ENCODE measurements at places on chromosomes 3 and 15. TPM values are rescaled to one million over a fixed set of nuclear protein-coding genes. Genes with fewer than 3 reads are reported as not detected.
A peak's percentile ranks its signal among the peaks of the same experiment; 100 is the strongest.

DNA sequence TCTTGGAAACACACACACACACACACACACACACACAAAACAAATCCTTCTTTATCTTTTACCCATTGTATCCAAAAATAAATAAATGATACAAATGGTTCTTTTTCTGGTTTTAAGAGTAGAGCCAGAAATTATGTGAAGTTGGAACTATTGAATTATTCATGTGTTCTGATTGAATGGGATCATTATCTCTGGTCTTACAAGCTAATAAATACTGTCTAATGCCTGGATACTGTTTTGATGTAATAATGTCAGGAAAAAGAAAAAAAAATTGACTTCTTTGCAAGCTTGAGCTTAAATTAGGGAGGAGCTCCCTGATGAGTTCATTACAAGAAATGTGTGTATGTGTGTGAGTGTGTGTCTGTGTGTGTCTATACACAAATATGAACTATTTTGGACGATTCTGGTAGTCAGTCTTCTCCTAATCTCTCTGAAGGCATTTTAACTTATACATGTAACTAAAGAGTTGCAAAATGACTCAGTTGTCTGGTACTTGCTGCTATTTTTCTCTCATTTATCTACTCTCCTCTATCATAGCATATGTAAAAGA is 507.2 kb upstream of the AGTR1 start:
- no peak overlapping the region for H3K27ac ChIP-seq
- H3K4me1 ChIP-seq = no peaks in the 10 kb centered on the region
- H3K4me3 ChIP-seq = no peak overlapping the region
- no peaks in the 10 kb centered on the region for H3K36me3 ChIP-seq
- DNase-seq = no peak
- H3K27me3 ChIP-seq = no peaks in the 10 kb centered on the region

DNA sequence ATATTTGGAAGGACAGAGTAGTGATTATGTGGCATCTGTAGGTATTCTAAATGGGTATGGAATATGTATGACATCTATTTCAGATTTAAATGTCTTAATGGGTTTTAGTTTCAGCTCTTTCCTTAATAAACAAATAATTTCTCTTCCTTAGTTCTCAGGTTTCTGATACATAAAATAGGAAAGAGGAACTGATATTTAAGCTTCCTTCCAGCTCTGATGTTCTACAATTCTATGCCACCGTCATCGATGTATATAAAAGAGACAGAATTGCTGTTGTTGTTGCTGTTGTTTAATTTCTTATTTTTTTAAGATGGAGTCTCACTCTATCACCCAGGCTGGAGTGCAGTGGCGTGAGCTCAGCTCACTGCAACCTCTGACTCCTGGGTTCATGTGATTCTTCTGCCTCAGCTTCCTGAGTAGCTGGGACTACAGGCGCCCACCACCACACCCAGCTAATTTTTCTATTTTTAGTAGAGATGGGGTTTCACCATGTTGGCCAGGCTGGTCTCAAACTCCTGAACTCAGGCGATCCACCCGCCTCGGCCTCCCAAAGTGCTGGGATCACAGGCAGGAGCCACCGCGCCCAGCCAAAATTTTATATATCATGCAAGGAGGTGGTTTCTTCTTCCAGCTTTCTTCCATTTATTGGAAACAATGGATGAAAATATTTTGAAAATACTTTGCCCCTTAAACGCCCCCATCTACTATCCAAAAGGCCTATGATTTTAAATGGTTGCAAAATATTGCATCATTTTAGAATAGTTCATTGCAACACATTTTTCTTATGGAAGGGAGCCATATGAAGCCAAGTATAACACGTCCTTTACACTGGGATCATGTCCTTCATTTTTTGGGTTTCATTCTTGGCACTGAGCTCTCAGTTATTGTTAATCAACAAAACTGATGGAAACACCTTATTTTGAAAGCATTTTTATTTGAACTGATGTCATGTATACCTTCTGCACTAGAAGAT is 13.9 kb upstream of the C15orf61 start:
- H3K36me3 ChIP-seq = peaks cover 8% of the 10 kb centered on the region
- H3K4me1 ChIP-seq = peaks cover 3% of the 10 kb centered on the region
- no peak overlapping the region for H3K27ac ChIP-seq
- H3K27me3 ChIP-seq = no peaks in the 10 kb centered on the region

DNA sequence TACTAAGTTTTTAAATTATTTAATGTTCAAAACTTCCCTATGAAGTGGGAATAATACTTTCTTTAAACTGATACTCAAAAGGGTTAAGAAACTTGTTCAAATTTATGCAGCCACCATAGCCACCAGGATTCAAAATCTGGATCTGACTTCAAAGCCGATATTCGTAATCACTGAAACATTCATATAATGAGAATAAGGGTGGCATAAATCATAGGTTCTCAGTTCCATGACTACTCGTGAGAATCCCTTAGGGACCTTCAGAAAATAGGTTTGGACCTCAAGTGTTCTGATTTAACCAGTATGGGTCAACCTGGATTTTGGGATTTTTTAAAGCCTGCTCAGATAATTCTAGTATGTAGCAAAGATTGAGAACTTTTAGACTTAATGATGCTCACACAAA is 160.6 kb downstream of the RBMS3 start:
- no peak for DNase-seq
- peaks cover 29% of the 10 kb centered on the region for H3K4me1 ChIP-seq
- H3K4me3 ChIP-seq = no peak overlapping the region

GRCh38 chr15:99707473-99708270 is 25.6 kb downstream of the LYSMD4 start:
- no peaks in the 10 kb centered on the region for H3K27me3 ChIP-seq
- no peak overlapping the region for H3K27ac ChIP-seq
- H3K4me1 ChIP-seq = peaks cover 15% of the 10 kb centered on the region
- H3K4me3 ChIP-seq = no peak overlapping the region

GRCh38 chr3:17724122-17724521 is 18.3 kb downstream of the TBC1D5 start:
- no peaks in the 10 kb centered on the region for H3K27me3 ChIP-seq
- peaks cover 3% of the 10 kb centered on the region for H3K4me1 ChIP-seq
- no peak overlapping the region for H3K27ac ChIP-seq
- DNase-seq = no peak
- H3K36me3 ChIP-seq = peaks cover 39% of the 10 kb centered on the region

DNA sequence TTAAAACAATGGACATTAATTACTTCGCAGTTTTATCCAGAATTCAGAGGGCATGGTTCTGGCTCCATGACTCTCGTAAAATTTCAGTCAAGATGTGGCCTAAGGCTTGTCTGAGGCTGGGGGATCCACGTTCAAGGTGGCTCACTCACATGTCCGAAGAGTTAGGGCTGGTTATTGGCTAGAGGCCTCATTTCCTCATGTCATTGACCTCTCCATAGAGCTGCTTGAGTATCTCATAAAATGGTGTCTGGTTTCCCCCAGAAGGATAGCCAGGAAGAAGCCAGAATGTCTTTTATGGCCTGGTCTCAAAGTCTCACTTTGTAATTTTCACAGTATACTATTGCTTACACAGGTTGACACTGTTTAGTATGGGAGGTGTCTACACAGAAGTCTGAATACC is 67.3 kb upstream of the DCBLD2 start:
- H3K27ac ChIP-seq = no peak overlapping the region
- peaks cover 3% of the 10 kb centered on the region for H3K27me3 ChIP-seq
- H3K4me3 ChIP-seq = no peak overlapping the region
- no peak for DNase-seq

GRCh38 chr15:36172955-36173354 is 406.5 kb upstream of the CDIN1 start:
- no peak overlapping the region for H3K4me3 ChIP-seq
- peaks cover 37% of the 10 kb centered on the region for H3K4me1 ChIP-seq
- no peaks in the 10 kb centered on the region for H3K36me3 ChIP-seq
- H3K27ac ChIP-seq = no peak overlapping the region
- H3K27me3 ChIP-seq = no peaks in the 10 kb centered on the region

- H3K36me3 ChIP-seq = no peaks in the 10 kb centered on the region
- H3K4me1 ChIP-seq = peaks cover 21% of the 10 kb centered on the region
- no peak for DNase-seq
- peak overlapping the region; percentile 67 for H3K27ac ChIP-seq
Measured at GRCh38 chr15:81023483-81024264, 23.0 kb downstream of the TLNRD1 start.

DNA sequence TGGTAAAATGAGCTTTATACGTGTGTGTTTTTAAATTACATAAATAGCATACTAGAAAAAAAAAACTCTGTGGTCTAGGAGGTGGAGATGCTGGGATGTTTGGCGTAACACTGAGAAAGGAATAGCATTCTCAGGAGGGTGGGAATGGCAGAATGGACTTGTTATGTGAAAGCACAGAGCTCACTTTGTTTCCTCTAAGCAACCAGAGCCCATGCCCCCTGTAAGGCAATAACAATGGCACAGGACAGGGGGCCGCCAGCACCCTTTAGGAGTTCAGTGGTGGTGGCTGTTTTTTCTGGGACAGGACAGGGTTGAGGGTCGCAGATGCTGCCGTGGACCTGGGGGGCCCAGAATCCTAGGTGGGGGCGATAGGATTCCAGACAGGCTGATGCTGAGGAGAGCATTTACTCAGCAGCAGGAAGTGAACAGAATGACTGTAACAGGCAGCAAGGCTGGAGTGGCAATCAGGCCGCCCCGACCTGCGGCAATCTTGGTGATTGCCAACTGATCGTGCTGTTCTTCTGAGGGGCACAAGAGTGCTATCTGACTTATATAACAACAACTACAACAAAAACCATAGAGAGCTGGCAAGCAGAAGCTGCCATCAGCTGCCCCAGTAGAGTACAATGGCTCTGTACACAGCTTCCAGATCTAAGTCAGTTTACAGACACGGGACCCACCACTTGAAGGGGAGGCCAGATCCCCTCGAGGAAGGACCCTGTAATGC is 160.4 kb downstream of the UACA start:
- H3K4me3 ChIP-seq = no peak overlapping the region
- no peaks in the 10 kb centered on the region for H3K27me3 ChIP-seq
- H3K27ac ChIP-seq = peak overlapping the region; percentile 62
- H3K4me1 ChIP-seq = peaks cover 28% of the 10 kb centered on the region
- DNase-seq = no peak

GRCh38 chr3:71305231-71306206 is 278.0 kb downstream of the FOXP1 start:
- no peaks in the 10 kb centered on the region for H3K36me3 ChIP-seq
- DNase-seq = no peak
- no peaks in the 10 kb centered on the region for H3K27me3 ChIP-seq
- peaks cover 80% of the 10 kb centered on the region for H3K4me1 ChIP-seq
- H3K4me3 ChIP-seq = peak overlapping the region; percentile 72

DNA sequence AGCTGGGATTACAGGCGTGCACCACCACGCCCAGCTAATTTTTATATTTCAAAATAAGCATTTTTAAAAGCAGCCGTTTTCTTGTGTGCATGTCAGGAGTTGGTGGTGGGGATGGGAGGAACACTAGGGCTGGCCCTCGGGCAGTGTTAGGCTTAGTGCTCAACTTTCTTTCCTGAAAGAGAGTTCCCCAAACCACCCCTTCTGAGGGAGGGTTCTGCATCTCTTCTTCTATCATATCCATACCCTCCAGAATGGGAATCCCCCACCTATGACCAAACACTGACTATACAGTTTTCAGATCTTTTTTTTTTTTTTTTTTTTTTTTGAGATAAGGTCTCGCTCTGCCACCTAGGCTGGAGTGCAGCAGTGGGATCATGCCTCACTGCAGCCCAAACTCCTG is 12.5 kb downstream of the PFKFB4 start:
- H3K4me1 ChIP-seq = no peaks in the 10 kb centered on the region
- no peak for DNase-seq
- H3K27me3 ChIP-seq = no peaks in the 10 kb centered on the region
- H3K36me3 ChIP-seq = peaks cover 22% of the 10 kb centered on the region
- no peak overlapping the region for H3K27ac ChIP-seq

GRCh38 chr15:92958105-92958504 is 58.0 kb downstream of the CHD2 start:
- DNase-seq = no peak
- peaks cover 69% of the 10 kb centered on the region for H3K36me3 ChIP-seq
- H3K4me1 ChIP-seq = no peaks in the 10 kb centered on the region
- H3K27me3 ChIP-seq = no peaks in the 10 kb centered on the region
- H3K27ac ChIP-seq = peak overlapping the region; percentile 69
- H3K4me3 ChIP-seq = no peak overlapping the region

DNA sequence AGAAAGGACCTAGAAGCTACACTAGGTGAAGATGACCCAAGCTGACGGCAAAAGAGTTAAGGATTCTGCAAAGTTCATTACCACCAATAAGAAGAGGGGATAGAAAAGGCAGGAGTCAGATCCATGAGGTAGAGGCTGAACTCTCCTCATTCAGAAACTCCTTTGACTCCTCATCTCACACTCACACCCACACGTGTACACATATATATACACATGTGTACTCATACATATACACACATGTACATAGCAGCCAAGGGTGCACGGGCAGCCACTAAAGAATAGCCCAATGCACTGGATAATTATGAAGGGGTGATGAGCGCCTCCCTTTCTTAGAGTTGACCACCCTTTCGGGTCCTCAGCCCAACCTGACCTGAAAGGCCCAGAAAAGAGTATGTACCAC is 476.8 kb downstream of the NTRK3 start:
- H3K27me3 ChIP-seq = peaks cover 20% of the 10 kb centered on the region
- DNase-seq = no peak
- no peaks in the 10 kb centered on the region for H3K4me1 ChIP-seq
- no peak overlapping the region for H3K27ac ChIP-seq

- peaks cover 8% of the 10 kb centered on the region for H3K36me3 ChIP-seq
- peaks cover 25% of the 10 kb centered on the region for H3K4me1 ChIP-seq
- no peaks in the 10 kb centered on the region for H3K27me3 ChIP-seq
- peak; percentile 65 for DNase-seq
Measured at GRCh38 chr3:184361532-184361931, at the start of the genes CLCN2 and POLR2H. CLCN2 (minus strand) TSS chr3:184361605; CDS start chr3:184361479, 126 bp downstream. POLR2H (plus strand) TSS chr3:184361710; CDS start chr3:184363493, 1,783 bp downstream.

DNA sequence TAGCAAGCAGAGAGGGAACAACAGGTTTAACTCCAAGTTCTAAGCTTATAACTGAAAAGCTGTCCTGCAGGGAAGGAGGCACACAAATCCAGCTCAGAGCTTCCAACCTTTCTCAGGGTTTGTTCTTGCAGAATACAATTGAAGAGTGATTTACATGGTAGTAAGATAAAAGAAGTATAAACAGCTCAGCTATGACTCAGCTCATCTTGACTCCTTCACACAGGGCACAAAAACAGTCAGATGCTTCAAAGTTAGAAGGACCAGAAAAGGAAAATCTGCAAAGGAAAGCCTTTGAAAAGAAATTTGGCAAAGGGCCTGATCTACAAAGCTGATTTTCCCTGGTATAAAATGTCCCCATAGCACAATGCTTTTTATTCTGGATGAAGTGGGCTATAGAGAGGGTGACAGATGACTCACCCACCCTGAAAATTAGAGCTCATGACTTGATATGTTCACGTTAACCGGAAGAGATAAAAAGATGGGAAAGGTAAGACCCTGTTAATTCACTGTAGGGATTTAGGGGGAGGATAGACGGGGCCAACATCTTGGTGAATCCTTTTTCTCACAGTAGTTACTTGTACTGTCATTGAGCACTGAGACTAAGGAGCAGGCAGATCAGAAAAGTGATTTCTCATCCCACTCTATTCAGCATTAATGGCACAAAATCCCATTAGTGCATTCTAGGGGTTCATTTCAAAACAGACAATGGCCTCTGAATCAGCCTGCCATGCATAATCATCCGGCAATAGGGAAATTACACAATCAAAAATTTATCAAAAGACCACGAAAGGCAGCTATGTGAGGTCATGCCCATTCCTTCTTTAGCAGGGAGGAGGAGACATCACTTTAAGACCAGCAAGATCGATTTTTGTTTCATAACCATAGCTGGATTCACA is 143.5 kb downstream of the GAP43 start:
- no peaks in the 10 kb centered on the region for H3K27me3 ChIP-seq
- H3K36me3 ChIP-seq = no peaks in the 10 kb centered on the region
- H3K4me1 ChIP-seq = peaks cover 6% of the 10 kb centered on the region
- H3K27ac ChIP-seq = no peak overlapping the region
- no peak overlapping the region for H3K4me3 ChIP-seq
- no peak for DNase-seq

The MLH1 gene
- total RNA-seq = 38.3 TPM

The GPR171 gene
- total RNA-seq = not detected
